Testis (tissue), 5 donors: ENCODE measurements at places on chromosomes 3 and 15.
A peak's percentile ranks its signal among the peaks of the same experiment; 100 is the strongest.

- DNase-seq = peak; percentile 37
Measured at GRCh38 chr3:177195242-177195991, 1.9 kb downstream of the TBL1XR1 start.

DNA sequence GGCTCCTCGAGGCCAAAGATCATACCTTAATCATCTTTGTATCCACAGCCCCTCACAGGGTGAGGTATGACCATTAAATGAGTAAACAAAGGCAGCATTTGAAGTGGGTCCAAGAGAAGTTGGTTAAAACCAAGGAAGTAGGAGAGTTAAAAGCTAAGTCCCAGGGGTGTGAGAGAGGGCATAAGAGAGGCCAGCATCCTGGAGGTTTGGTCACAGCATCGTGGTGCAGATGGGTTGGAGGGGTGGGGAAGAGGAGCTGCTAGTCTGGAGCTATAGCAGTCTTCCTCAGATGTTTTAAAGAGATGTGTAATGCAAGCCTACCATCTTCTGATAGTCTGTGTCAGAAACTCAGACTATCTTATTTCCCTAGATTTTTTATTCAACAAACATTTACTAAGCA is 155.2 kb downstream of the GHSR start:
- DNase-seq = no peak

DNA sequence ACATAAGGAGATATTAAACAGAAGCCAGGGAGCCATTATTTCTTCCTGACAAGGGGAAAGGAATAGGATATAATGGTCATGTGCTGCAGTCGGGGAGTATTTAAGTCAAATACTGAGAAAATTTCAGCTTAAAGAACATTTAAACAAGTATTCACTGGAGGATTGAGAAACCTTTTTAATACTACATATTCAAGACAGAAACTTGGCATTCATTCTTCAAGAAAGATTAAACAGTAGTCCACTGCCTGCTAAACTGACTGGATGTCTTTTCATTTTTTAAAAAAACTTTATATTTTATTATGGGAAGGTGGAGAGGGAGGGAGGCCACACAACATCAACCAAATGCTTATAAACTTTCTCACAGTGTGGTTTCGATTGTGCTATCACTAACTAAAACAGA is 107.4 kb upstream of the CBLB start:
- no peak for DNase-seq

GRCh38 chr3:194913316-194913715 is 227.6 kb downstream of the FAM43A start:
- DNase-seq = no peak

DNA sequence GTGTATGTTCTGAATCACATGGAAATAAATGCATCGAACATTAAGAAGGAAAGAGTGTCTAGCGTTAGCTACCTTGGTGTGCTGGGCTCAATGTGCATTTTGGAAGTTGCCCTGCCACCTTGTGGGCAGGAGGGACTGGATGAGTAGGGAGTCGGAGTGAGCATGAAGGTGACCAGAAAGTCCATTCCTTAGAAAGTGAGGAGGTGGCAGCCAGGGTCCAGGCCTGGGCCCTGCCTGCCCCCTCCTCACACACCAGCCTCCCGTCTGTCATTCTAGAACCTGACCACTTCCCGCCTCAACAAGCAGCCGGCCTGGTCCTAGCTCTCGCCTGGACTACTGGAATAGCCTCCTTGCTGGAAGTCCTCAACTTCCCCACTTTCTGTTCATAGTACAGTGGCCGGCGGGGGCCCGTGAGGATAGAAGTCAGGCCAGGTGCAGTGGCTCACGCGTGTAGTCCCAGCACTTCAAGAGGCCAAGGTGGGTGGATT is 10.2 kb upstream of the GATA2 start:
- peak; percentile 20 for DNase-seq

GRCh38 chr15:94893091-94893490 is 661.7 kb downstream of the MCTP2 start:
- no peak for DNase-seq

DNA sequence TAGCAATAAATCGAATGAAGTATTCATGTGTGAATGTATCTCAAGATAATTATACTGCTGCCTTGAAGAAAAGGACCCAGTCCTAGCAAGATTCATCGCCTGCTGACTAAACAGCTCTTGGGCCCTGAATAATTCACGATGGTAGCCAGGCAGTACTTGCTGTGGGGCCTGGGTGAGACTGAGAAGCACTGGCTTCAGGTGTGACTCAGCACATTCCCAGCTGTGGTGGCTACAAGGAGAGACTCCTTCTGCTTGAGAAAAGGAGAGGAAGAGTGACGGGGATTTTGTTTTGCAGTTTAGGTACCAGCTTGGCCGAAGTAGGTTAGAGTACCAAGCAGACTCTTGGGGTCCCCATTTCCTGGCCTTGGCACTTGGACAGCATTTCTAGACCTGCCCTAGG is 47.6 kb upstream of the CD200R1L start:
- DNase-seq = no peak

GRCh38 chr3:98769448-98769847 is 6.3 kb downstream of the ST3GAL6 start:
- no peak for DNase-seq

- DNase-seq = no peak
Measured at GRCh38 chr15:76347482-76348055, 11.0 kb downstream of the ISL2 start.

DNA sequence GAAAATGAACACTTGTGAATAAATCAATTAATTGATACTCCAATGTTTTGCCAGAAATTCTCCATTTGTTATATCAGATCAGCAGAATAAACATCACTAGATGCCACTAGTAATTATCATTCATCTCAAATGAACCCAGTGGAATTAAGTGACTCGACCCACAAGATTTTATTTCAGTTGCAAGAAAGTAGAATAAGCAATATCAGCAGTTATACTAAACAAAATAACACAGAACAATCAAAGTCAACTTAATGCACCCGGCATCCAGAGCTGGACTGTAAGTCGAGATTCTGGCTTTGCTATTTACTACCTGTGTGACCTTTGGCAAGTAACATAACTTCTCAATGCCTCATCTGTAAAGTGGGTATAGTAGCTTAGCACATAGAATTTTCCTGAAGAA is 256.5 kb downstream of the MEIS2 start:
- no peak for DNase-seq

DNA sequence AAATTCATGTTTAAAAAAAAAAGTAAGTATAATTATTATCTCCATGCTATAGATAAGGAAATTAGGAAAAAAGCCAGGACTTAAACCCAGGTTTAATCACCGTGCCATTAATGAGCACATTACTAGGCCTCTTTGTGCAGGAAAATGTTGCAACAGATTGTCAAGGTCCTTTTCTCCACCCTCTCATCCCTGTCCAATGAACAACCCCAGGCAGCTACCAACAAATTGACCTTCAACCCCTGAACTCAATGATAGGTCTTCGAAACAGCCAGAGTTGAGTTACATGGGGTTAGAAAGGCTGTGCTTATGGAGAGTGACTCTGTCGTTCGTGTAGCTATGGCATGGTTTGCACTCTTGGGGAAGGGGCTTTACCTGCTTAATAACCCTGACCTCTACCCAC is 84.2 kb upstream of the CTNNB1 start:
- no peak for DNase-seq

DNA sequence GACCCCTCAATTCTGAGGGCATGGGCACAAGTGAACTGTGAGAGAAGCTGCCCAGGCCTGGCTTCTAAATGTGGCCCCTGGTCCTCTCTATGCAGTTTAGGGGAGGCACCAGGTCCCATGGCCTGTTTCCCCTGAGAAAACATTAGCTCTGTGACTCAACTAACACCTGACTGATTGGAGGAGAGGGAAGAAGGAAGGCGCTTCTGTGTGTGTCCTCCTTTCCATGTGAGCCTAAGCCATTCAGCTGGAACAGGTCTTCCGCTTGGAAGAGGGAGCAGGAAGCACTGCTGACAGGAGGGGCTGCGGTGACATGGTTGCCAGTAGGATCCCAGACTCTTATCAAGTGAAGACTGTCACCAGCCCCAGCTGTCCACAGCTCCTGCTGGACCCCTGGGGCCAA is 79.5 kb downstream of the MYLK start:
- DNase-seq = no peak

- no peak for DNase-seq
Measured at GRCh38 chr3:187098923-187099512, 40.3 kb downstream of the RPL39L start.

GRCh38 chr15:81254277-81254915 is 57.7 kb downstream of the IL16 start:
- no peak for DNase-seq

- no peak for DNase-seq
Measured at GRCh38 chr3:42262525-42262924, 3.5 kb downstream of the CCK start.

DNA sequence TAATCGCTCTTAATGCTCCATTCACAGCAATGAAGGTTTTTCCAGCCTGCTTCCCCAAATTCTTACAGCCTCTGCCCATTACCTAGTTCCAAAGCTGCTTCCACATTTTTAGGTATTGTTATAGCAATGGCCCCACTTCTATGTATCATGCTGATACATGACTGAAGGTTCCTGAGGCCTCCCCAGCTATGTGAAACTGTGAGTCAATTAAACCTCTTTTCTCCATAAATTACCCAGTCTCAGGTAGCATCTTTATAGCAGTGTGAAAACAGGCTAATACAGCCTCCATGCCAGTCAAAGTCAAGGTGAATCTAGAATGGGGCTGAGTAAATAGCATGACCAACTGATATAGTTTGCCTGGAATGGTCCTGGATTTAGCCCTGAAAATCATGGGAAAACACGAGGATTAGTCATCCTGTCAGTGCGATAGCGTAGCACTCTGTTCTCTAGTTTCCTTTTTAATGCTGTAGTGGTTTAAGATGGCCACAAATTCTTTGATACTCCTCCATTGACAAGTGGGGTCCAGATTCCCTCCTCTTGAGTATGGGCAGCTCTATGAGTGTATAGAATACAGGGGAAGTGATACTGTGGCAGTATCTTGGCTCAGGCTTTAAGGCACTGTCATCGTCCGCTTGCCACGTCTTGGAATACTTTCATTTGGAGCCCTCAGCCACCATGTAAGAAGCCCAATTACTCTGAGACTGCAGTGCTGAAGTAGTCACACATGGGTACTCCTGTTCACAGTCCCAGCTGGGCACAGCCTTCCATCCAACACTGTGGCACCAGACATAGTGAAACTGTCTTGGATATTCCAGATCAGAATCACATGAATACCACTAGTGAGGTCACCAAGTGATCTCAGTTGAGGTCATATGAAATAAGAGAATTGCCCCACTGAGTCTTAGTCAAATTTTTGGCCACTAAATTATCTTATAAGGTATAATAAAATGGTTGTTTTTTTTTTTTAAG is 94.0 kb upstream of the PLCL2 start:
- no peak for DNase-seq

DNA sequence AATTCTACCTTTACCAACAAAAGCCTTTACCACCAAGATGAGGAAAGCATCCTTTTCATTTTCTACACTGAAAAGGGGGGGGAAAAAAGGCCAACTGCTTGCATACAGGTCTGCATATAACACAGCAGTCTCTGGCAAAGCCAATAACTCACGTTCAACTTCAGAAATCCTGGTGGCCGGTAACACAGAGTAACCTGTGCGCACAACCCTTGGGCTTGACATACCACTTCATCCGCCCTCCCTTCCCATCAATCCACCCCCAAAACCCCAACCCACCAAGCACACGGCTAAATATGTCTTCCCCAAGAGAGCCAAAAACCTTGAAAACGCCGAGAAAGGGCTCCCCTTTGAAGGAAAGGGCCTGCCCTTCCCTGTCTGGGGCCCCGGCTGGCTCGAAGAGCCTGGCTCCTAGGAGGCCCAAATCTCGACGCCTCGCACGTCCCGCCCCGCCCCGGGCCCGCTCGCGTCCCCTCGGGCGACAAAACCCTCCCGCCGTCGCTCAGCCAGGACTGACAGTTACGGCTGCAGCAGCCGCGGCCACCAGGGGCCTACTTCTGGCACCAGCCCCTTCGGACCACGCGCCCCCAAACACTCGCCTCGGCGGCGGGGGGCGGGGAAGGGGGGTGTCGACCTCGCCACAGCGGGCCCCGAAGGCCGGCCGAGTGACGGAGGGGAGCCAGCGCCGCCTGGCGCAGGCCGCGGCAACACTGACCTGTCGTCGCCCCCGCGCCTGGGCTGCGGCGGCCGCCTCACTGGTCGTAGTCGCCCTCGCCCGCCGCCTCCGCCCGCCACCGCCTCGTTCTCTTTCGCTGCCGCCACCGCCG is 835 bp downstream of the UBE3A start:
- peak; percentile 58 for DNase-seq

DNA sequence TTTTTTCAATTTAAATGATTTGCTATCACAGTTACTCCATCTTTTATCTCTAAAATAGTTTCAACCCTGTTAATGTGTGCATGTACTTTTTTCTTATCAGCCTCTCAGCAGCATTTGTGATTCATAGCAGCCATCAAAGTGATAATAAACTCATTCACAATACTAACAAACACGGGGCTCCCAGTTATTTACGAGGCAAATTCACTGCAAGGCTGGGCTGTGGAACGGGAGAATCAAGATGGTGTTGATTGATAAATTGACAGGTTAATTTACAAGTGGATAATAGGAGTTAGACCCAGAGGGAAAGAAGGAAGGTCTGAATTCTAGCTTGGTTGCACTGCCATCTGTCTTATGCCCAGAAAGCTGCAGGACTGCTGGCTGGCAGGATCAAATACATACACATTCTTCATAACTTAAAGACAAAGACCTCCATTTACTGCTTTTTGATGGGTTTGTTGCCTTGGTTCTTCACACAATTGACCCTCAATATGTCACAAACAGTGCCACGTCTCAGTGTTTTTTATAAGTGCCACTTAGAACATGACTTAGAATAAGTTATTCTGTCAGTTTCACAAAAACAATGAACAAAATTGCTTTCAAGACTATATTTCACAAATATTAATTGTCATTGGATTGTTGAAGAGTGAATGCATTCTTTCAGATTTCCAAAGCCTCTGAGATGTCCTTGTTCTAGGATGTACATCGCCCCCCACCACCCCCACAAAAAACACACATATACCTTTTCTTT is 562.8 kb downstream of the NR2F2 start:
- DNase-seq = peak; percentile 43

- no peak for DNase-seq
Measured at GRCh38 chr15:35533130-35534110, 12.5 kb downstream of the DPH6 start.

GRCh38 chr3:188796122-188796631 is 375.6 kb upstream of the TPRG1 start:
- no peak for DNase-seq

GRCh38 chr3:115790759-115791158 is 167.4 kb downstream of the GAP43 start:
- no peak for DNase-seq
